ENCODE measurements at places on chromosomes 2 and 18.
A peak's percentile ranks its signal among the peaks of the same experiment; 100 is the strongest.

DNA sequence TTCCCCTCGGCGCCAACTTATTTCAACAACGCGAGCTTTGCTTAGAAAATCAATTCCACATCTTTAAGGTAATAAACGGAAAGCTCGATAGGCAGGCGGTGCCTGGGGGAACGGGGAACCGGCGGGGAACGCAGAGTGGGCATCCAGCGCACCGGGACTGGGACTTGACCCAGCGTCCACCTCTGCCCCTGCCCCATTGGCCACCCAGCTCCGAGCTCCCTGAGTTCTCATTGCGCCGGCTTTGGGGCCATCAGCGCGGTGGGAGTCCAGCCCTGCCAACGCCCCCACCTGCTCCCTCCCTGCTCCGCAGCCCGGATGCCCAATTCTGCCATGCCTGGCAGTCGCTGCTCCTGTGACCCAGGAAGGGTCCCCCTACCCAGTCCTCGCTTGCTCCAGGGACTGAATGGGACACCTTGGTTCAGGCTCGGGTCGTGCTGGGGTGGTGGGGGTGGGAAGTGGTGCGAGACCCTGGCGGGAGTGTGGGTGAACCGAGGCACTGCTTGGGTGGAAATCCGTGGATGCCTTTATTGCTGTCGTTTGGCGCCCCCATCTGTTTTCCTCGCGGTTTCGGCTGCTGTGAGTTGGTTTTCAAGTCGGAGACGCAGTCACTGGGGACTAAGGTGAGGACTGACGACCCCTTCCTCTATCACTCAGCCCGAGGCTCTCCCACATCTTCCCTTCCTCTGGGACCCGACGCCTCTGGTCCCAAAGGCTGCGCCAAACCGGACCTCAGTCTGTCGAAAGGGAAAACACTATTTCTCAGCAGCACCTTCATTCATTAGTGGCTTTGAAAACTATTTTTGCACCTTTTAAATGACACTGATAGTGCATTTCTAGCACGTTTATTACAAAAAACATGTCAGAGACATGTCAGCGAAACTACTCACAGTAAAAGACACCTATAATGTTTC lies 2.4 kb upstream of the EVX2 start:
- DNase-seq = peak; percentile 44

DNA sequence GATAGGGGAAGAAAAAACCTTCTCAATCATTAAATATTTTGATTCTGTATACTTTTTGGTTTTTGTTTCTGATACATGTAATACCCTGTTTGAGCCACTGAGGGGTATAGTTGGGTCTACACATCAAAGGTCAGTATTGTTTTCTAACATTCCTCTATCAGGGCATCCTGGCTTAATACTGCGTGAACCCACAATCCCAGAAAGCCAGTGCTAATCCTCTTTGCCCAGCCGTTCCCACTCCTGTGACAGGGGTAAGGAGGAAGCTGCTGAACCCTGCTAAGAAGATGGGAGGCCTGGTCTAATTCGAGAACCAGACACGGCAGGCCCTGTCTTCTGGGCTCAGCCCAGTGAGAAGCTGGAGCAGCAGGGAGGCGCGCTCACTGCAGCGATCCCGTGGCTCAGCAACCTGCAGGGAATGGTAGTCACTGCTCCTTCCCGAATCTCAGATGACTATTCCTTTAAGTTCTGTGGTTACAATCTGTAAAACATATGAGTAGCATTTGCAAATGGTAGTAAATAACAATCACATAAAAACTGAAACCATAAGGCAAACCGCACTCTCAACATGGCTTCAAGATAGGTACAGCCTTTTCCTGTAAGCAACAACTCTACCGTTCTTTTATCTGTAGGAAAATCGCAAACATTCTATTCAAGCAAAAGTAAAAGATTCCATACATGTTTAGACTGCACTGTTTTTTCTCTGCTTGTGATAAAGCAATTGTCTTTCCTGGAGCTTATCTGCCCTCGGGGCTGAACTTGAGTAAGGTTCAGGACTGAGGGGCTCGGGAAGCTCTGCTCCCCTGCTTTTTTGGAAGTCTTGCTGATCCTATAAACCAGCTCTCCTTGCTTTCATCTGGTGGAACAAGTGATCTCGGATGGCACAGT lies 87.0 kb downstream of the EPB41L3 start:
- DNase-seq = peak; percentile 67

DNA sequence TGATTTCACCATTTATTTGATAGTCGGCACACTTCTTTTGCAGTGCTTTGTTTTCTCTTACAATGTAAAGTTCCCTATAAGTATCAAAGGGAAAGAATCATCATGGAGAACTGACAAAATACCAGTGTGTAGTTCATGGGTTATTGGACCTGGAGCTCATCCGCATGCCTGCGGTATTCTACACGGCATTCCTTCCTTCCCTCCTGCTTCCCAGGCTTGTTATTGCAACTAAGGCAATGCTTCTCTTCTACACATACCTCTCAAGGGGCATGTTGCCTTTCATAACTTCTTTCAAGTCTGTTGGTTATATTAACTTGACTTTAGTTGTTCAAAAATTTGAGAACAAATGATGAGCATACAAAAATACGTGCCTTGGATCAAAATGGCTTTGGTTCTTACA lies 24.3 kb upstream of the FAP start:
- DNase-seq = no peak

- DNase-seq = peak; percentile 64
These were observed 1.0 kb downstream of the HDLBP start for GRCh38 chr2:241314226-241315092.
